HCEC 1CT (cell line): ENCODE measurements at places on chromosomes 1 and 21.

- DNase-seq = no peak
Measured at GRCh38 chr1:44501047-44501890, 96.2 kb downstream of the RNF220 start.

GRCh38 chr1:173176246-173176645, 30.9 kb downstream of the TNFSF4 start:
- no peak for DNase-seq

GRCh38 chr1:54379555-54380289, 26.5 kb downstream of the SSBP3 start:
- DNase-seq = no peak

DNA sequence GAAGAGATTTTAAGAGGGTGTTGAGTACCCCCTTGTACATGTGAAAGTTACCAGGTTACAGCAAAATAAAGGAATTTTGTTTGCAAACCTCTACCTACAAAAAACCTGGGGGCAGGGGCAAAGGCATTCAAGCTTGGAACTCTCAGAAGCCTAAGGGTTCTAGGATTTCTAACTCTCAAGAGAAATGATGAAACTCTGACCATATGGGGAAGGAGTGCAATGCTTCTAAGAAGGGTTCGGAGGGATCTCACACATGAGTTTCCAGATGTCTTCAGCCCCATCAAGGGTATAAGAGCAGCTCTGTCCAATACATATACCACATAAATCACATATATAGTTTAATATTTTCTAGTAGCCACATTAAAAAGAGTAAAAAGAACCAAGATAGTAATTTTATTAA, 7.3 kb upstream of the FCGR2A start:
- no peak for DNase-seq

DNA sequence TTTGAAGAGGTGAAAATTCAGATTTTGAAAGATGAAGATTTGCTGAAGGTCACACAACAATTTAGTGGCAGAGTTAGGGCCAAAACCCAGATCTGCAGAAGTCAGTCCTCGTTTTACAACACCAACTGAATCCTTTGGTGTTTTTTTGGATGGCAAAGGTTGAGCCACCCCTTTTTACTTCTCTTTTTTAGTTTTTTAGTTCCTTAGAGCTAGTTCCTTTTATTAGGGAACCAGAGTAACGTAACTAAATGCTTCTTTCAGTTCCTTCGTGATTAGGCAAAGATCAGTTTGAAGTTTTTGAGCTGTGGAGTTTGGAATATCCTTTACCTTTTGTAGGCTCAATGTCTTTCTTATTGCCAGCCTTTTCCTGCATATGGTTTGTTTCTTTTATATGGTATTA, 67.9 kb upstream of the ARID1A start:
- DNase-seq = no peak

- no peak for DNase-seq
Measured at GRCh38 chr1:114702737-114703136, 7.4 kb upstream of the AMPD1 start.

DNA sequence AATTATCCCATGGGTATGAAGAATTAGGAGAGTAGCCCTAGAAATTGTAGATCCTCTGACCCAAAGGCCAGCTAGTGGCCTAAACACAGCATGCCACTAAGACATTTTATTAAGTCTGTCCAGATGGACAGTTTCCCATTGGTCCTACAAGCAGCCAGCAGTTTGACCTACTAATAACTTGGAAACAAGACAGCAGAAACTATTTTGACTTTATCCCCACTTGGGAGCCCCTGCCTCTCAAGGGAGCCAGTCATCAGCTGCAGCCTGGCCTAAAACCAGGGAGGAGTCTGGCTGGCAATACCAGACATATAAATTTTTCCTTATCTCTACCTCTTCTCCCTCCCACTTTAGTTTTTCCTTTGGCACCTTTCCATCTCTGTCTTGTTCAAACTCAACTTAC, 222.6 kb upstream of the KCTD3 start:
- no peak for DNase-seq

- DNase-seq = no peak
Measured at GRCh38 chr1:62726011-62726442, 37.8 kb upstream of the DOCK7 start.

GRCh38 chr1:78373676-78374075, 117.1 kb upstream of the PTGFR start:
- no peak for DNase-seq

DNA sequence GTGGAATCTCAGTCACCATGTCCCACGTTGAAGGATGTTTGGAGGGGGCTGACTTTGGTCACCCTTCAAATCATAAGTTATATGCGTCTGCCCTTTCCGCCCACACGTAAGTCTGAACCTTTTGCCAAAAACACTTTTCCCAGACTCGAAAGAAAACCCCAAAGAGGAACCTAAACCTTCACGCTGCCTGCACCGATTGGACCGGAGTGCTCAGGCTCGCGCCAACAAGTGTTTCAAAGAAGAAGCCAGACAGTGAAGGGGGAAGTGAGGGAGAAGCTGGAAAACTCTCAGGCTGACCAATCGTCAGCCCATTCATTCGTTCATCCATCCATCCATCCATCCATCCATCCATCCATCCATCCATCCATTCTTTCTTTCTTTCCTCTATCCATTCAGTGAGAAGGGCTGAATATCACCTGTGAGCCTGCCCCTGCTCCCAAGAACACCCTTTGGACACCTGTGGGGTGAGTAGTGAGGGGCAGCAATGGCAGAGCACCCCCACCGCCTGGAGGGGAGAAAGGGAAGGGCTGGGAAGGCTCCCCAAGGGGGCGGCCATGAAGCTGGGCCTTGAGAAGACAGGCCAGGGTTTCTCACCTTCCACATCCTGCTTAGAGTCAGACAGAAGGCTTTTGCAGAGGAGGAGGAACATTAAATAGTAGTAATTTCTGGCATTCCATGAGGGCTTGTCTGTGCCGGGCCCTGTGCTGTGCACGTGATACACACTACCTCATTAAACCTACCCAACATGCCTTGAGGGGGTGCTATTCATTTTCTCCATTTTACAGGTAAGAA, 27.1 kb upstream of the RUNX3 start:
- no peak for DNase-seq

- no peak for DNase-seq
Measured at GRCh38 chr1:200376528-200376927, 33.3 kb downstream of the ZNF281 start.

GRCh38 chr1:18603212-18603852, 27.3 kb upstream of the PAX7 start:
- DNase-seq = no peak

- DNase-seq = no peak
Measured at GRCh38 chr21:42312626-42313104, 2.5 kb downstream of the TFF3 start.

GRCh38 chr1:3641046-3641760, 8.7 kb downstream of the WRAP73 start:
- no peak for DNase-seq

GRCh38 chr1:145916745-145917144, 1.8 kb downstream of the PEX11B start:
- peak; percentile 4 for DNase-seq

GRCh38 chr1:174157157-174157806, 2.0 kb upstream of the RABGAP1L start:
- no peak for DNase-seq

- no peak for DNase-seq
Measured at GRCh38 chr1:29804181-29804899, 568.0 kb downstream of the PTPRU start.

DNA sequence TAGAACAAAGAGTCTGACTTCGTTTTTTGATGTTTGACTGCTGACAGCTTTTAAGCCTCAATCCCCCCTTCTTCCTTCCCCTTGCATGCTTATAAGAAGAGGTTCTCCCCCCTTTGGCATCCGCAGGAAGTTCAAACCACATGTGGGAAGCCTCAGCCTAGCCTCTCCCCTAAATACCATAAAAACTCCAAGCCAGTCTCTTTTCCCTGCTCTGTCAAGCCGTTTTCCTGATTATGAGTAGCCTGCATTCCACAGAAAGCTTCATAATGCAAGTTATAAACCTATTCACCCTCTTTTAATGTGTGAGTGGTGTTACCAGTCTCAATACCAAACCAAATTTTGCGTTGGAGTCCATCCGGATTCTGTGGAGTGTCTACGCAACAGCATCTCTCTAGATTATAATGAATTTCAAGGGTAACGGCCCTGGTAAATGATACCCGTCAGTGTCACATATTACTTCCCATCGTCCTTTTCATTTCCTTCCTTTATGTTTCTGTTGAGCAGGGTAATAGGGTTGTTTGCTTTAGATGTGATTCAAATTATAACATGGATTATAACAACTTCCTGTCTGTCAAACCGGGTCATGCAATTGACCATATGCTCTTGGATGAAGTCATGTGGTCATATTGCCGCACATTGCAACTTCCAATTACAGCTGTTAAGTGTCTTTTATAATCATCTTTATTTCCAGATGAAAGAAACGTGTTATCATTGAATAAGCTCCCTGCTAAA, 717.5 kb downstream of the RWDD3 start:
- no peak for DNase-seq

DNA sequence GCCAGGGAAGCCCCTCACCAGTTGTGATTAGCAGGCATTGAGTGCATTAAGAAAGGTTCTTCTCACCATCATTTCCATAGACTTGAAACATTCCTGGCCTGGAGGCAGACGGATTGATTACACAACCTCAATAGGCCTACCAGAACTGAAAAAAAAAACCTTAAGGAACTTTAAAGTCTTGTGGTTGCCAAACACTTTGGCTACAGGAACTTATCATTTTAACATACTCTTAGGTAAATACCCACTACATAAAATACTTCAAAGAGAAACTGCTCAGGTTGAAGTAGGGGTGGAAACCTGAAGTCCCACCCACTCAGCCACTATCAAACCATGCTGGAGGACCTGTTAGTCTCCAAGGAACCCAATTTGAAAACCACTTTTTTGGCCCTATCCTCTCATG, 22.4 kb upstream of the HMGB4 start:
- DNase-seq = no peak

GRCh38 chr1:190475421-190476141, 2.1 kb downstream of the BRINP3 start:
- DNase-seq = no peak

GRCh38 chr1:76257823-76258222, 183.3 kb downstream of the ST6GALNAC3 start:
- DNase-seq = no peak

- DNase-seq = no peak
Measured at GRCh38 chr1:184379111-184379752, 7.6 kb upstream of the C1orf21 start.

DNA sequence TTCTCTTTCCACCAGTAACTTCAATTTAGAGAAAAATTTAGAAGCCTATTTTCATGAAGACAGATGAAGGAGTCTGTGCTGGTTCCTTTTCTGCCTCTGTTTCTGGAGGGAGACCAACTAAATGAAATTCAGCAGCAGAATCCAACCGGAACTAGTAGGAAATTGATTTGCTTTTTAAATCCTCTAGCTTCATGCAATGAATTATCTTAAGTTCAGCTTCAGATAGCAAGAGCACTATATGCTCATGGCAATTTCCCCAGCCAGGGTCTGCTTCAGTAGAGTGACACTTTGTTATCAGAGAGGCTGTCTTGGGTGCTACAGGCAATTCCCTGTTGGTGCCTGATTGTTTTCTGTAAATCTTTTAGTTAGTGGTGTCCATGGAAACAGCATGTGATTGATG, 189.7 kb downstream of the SLC35F3 start:
- no peak for DNase-seq

DNA sequence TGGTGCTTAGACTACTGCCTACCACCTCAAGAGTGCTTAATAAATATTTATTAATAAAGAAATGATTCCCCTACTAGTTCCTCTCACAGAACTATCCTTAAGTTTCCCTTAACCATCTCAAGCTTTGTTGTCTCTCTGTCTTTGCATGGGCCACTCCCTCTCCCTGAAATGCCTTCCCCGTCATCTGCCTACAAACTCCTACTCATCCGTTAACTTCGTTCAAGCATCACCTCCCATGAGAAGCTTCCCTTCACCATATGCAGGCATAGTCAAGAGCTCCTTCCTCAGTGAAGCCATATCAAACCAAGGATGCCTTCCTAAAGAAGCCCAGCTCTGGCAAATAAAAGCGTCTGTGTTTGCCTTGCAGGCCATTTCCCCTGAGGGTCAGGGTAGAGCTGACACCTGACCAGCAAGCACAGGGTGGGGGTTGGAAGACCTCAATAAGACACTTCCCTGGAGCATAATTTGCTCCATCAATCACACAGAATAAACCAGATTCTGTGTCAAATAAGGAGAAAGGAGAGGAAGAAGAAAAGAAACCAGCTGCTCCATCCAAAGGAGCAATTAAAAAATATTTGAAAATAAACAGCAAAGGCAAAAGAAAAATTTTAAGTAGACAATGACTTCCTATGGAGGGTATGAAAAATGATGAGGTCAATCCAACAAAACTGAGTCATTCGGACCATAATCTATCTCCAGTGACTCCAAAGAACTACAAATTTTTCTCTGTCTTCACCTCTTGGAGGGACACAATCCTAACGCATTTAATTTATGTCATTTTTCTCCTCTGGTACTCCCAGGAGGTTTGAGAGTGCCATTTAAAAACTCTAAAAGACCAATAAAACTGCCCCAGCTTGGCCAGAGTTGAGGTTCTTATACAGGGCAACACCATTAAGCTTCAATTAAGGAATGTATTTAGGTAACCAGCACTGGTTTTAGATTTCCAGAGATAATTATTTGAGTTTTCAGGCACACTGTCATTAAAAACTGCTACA, 303.6 kb downstream of the KCNH1 start:
- DNase-seq = no peak

DNA sequence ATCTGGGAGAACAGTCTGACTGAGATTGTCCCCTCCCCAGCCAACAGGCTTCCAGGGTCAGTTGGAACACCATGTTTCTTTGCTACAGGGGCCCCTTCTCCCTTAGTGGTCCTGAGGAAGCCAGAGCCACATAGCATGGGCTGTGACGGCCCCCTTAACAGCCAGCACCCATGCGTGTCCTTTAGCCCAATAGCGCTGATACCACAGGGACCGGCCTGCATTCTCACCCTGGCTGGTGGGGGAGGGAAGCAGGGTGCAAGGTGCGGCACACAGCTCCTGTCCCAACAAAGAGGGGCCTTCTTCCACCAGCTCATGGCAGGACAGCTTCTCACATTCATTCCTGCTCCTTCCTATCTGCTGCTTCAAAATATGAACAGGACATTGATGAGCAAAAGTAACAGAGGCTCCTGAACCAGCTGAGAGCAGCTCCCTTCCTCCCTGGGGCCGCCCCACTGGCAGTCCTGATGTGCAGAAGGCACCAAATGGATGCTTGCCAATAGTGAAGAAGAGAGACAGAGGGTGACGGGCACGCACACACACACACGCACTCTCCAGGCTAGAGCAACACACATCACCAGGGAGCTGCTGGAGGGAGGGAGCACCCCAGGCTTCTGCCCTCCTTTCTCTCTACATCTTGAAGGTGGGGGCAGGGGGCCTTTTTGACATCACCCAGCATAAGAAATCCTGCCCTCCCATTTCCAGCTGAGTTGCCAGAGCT, 99.4 kb downstream of the CRYAA start:
- DNase-seq = no peak
